ENCODE measurements at places on chromosomes 12 and 14.

GRCh38 chr12:132302466-132303358, 26.7 kb downstream of the GALNT9 start:
- no peak for DNase-seq

DNA sequence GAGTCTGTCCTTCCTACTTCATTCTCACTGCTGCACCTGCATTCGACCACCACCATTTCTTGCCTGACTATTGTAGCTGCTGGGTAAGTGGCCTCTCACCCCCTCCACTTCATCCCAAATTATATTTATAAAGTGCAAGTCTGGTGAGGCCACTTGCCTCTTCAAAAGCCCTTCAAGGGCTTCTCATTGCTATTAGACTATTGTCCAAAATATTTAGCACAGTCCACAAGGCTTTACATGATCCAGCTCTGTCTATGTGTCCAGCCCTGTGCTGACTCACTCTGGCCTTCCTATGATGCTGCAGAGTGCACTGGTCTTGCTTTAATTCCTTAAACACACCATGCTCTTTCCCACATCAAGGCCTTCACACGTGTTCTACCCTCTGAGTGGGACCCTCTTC, 46.0 kb downstream of the PAH start:
- DNase-seq, result no peak

GRCh38 chr12:6334940-6335450, 6.9 kb downstream of the TNFRSF1A start:
- no peak for DNase-seq

GRCh38 chr12:55470088-55470829, at the start of gene OR6C70:
OR6C70 (minus strand) TSS chr12:55470138; CDS start chr12:55470138, 0 bp downstream.
- DNase-seq, result no peak

DNA sequence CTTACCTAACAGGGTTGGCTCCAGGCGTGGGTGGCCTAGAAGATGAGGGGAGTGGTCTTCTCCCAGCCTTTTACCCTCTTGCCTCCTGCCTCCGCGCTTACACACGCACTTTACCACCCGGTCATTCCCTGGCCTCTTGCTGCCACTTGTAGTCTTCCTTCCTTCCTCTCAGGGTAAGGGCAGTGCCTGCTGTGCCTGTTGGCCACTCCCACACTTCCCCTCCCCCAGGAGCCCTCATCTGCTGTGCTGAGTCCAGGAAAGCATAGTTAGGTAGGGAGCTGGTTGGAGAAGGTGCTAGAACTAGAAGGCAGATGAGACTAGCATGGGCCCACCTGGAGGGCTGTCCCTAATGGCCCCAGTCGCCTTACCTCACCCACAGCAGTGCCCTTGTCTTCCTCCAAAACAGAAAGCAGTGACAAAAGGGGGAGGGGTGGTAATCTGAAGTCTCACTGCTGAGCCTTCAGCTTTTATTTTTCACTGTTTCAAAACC, 54.3 kb upstream of the SRSF5 start:
- peak; percentile 81 for DNase-seq

Measured in DMS53 (cell line).